ENCODE measurements at places on chromosomes 3 and 15. TPM values are rescaled to one million over a fixed set of nuclear protein-coding genes. Genes with fewer than 3 reads are reported as not detected.

- no peaks in the 10 kb centered on the region for H3K4me1 ChIP-seq
- H3K4me3 ChIP-seq = no peak overlapping the region
- no peak overlapping the region for H3K27ac ChIP-seq
- no peak for DNase-seq
Measured at GRCh38 chr3:123728991-123729390, 144.1 kb upstream of the HACD2 start.

Gene KLF15
- total RNA-seq = 43.1 TPM

Gene DUOX2
- 19.3 TPM for total RNA-seq

- H3K4me3 ChIP-seq = no peak overlapping the region
- H3K36me3 ChIP-seq = peaks cover 6% of the 10 kb centered on the region
- H3K27me3 ChIP-seq = no peaks in the 10 kb centered on the region
- peaks cover 19% of the 10 kb centered on the region for H3K4me1 ChIP-seq
- no peak for DNase-seq
Measured at GRCh38 chr3:73056014-73056844, 5.2 kb upstream of the EBLN2 start.

GRCh38 chr15:80710635-80711554, 15.8 kb downstream of the ABHD17C start:
- no peaks in the 10 kb centered on the region for H3K36me3 ChIP-seq
- no peak overlapping the region for H3K4me3 ChIP-seq
- peaks cover 18% of the 10 kb centered on the region for H3K4me1 ChIP-seq
- DNase-seq = no peak
- H3K27me3 ChIP-seq = no peaks in the 10 kb centered on the region

DNA sequence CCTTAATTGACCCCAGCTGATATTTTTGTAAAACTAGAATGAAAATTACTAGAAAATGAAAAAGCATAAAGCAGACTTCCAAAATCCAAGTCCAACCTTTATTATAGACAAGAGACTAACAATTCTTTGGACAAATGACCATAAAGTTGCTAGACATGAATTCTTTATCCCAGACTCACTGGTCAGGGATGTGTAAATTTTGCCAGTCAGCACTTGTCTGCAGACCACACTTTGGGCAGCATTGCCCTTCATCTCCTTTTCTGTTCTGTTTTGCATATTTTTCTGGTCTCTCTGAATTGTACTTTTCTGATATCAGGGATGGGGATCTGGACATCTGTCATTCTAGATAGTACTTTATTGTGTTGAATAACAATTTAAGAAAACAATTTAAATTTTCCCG, 10.1 kb upstream of the RBMS3 start:
- H3K4me3 ChIP-seq = no peak overlapping the region
- H3K27me3 ChIP-seq = no peaks in the 10 kb centered on the region
- H3K27ac ChIP-seq = no peak overlapping the region
- H3K36me3 ChIP-seq = no peaks in the 10 kb centered on the region

- peak overlapping the region; percentile 95 for H3K27ac ChIP-seq
- H3K4me3 ChIP-seq = peak overlapping the region; percentile 81
- no peak for DNase-seq
- H3K27me3 ChIP-seq = peaks cover 74% of the 10 kb centered on the region
- peaks cover 58% of the 10 kb centered on the region for H3K4me1 ChIP-seq
Measured at GRCh38 chr3:61562721-61563312, 1.4 kb downstream of the PTPRG start.

Gene SPRED1
- total RNA-seq = 6.2 TPM

Gene FOXB1
- not detected for total RNA-seq

GRCh38 chr15:40340038-40340739, 550 bp downstream of the CCDC9B start:
- peak overlapping the region; percentile 61 for H3K4me3 ChIP-seq
- H3K4me1 ChIP-seq = peaks cover 74% of the 10 kb centered on the region
- H3K36me3 ChIP-seq = no peaks in the 10 kb centered on the region
- H3K27ac ChIP-seq = peak overlapping the region; percentile 95
- no peak for DNase-seq

DNA sequence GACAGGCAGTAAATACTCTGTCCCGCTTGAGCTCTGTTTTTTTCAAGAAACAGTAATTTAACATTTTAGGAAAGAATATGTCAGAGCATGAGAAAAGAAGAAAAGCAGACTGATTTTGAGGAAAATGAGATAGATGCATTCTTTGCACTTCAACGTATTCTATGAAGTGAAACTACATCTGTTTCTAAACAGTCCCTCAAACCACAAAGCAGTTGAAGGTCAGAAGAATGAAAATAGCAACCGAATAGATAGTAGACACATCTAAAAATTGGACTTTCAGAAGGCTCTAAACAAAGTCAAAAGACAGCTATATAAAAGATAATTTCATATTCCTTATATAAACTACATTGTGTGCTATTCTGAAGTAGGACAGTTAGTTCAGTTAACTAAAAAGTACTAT, 172.6 kb upstream of the LRRC3B start:
- no peaks in the 10 kb centered on the region for H3K4me1 ChIP-seq
- H3K36me3 ChIP-seq = no peaks in the 10 kb centered on the region
- H3K27ac ChIP-seq = no peak overlapping the region
- DNase-seq = no peak

DNA sequence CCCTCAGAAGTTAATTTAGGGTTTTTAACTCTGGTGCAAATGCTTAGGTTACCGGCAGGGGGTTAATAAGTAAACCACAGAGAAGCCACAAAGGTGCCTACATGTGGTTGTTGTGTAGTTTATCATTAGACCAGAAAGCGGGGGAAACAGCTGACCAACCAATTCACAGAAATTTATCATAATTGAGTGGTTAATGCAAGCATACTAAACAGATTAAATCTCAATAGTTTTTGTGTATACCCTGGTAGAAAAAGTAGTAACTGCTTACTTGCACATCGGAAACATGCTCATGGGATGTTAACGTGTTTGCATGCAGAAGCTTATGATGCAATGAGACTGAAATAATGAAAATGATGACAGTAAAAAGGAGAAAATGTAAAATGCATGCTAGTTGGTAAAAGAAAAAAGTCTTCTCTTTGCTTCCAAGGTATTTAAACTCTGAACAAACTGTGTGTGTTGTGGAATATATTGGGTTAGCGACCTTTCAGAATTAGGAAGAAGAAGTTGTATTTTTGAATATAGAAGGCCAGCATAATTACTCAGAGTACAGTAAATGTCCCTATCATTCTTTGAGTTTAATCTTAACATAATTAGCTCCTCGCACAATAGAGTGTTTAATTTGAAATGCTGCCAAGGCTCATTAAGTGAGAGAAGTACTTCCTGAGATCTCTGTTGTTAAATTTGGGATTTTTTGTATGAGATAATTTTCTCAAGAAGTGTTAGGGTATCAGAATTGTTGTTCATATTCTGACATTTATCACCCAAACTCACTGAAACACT, 316.2 kb downstream of the PTPRG start:
- no peaks in the 10 kb centered on the region for H3K27me3 ChIP-seq
- no peak overlapping the region for H3K4me3 ChIP-seq
- H3K36me3 ChIP-seq = no peaks in the 10 kb centered on the region

GRCh38 chr15:83927704-83928391, 273.9 kb downstream of the ADAMTSL3 start:
- no peaks in the 10 kb centered on the region for H3K27me3 ChIP-seq
- no peaks in the 10 kb centered on the region for H3K36me3 ChIP-seq
- DNase-seq = no peak
- H3K4me1 ChIP-seq = no peaks in the 10 kb centered on the region

GRCh38 chr3:126551121-126551838, 7.5 kb downstream of the C3orf22 start:
- H3K27ac ChIP-seq = no peak overlapping the region
- H3K27me3 ChIP-seq = no peaks in the 10 kb centered on the region
- no peak for DNase-seq
- H3K4me1 ChIP-seq = no peaks in the 10 kb centered on the region
- H3K4me3 ChIP-seq = no peak overlapping the region

GRCh38 chr3:177405191-177405672, 207.9 kb upstream of the TBL1XR1 start:
- no peak for DNase-seq
- H3K4me1 ChIP-seq = peaks cover 15% of the 10 kb centered on the region
- no peak overlapping the region for H3K27ac ChIP-seq
- H3K36me3 ChIP-seq = no peaks in the 10 kb centered on the region
- H3K27me3 ChIP-seq = no peaks in the 10 kb centered on the region

- no peak overlapping the region for H3K27ac ChIP-seq
- DNase-seq = no peak
- H3K4me3 ChIP-seq = no peak overlapping the region
- no peaks in the 10 kb centered on the region for H3K4me1 ChIP-seq
- no peaks in the 10 kb centered on the region for H3K27me3 ChIP-seq
- no peaks in the 10 kb centered on the region for H3K36me3 ChIP-seq
Measured at GRCh38 chr3:46711760-46712159, 5.9 kb downstream of the PRSS50 start.

Gene SLC26A6
- 7.7 TPM for total RNA-seq

GRCh38 chr3:9192248-9193025, 57.0 kb downstream of the SRGAP3 start:
- no peak for DNase-seq
- no peak overlapping the region for H3K4me3 ChIP-seq
- H3K36me3 ChIP-seq = no peaks in the 10 kb centered on the region
- no peak overlapping the region for H3K27ac ChIP-seq
- no peaks in the 10 kb centered on the region for H3K27me3 ChIP-seq
